ENCODE measurements at places on chromosomes 6 and 20.

DNA sequence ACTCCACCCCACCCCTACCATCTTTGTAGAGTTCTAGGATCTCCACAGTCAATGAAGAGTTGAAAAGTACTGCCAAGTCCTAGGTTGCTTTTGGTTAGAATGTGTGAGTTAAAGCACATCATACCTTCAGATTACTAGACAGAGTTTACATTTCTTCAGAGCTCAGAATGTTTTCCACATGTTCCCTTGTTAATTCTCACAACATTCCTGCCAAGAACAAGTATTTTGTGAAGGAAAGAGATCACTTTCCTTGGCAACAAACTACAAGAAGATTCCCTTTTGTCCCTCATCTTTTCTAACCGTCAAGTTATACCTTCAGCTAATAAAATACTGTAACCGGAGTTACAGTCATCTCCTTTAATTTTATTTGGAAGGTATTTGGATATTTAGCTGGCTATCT is 266.8 kb downstream of the ZFAND3 start:
- no peak for DNase-seq

DNA sequence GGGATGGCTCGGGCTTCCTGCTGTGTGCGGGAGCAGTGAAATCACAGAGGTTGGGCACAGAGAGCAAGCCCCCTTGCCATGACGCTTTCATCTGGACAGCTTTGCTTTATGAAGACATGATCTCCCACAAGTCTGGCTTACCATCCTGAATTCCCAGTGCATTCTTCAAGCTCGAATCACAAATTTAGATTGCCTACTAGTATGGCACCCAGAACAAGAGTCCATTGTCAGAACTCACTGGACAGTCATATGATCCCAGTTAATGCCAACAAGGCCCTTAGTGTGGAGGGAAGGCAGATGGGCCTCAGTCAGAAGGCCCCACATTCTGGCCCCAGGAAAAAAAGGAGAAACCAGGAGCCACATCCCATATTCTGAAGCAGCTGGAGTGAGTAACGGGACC is 147.3 kb upstream of the FOXQ1 start:
- no peak for DNase-seq

DNA sequence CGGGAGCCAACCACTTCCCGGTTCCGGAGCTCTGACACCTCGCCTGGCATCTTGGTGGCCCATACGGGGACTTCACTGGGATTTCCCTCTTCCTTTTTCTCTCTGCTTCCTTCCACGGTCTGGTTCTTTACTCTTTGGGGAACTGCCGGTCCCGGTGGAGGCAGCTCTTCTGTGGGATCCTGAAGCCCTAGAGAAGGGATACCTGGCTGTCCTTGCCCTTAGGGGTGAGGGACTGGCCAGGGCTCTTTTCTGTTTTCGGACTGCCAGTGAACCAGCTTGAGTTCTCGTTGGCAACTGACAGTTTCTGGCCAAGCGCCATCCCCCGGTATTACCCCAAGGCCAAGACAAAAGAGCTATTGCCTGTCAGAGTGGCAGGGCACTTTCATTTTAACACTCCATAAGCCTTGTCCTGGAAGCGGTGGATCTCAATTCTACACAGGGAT is 880 bp upstream of the CPXM1 start:
- no peak for DNase-seq

DNA sequence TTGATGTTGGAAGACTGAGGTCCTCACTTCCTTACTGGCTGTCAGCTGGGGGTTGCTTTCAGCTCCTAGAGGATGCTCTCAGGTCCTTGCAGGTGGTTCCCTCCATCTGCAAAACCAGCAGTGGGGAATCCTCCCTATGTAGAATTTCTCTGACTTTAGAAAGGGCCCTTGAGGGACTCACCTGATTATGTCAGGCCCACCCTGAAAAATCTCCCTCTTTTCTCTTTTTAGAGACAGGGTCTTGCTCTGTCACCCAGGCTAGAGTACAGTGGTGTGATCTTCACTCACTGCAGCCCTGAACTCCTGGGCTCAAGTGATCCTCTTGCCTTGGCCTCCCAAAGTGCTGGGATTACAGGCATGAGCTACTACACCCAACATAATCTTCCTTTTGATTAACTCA is 102.9 kb upstream of the MCHR2 start:
- DNase-seq, result no peak

DNA sequence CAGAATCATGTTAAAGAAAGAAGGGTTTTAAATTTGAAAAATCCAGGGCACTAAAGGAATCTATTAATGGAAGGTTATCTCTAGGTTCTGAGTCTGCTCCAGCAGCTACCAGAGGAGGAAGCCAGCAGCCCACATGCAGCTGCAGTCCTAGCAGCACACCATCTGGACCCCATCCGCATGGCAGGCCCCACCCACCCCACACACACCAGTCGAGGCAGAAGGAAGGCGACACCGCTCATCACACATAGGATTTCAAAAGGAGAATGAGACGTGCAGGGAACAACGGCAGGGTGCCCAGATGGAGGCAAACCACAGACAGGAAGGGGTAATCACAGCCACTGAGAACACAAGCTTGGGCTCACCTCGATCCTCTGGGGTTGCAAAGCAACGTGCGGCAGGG is 78.9 kb downstream of the GINS1 start:
- no peak for DNase-seq

DNA sequence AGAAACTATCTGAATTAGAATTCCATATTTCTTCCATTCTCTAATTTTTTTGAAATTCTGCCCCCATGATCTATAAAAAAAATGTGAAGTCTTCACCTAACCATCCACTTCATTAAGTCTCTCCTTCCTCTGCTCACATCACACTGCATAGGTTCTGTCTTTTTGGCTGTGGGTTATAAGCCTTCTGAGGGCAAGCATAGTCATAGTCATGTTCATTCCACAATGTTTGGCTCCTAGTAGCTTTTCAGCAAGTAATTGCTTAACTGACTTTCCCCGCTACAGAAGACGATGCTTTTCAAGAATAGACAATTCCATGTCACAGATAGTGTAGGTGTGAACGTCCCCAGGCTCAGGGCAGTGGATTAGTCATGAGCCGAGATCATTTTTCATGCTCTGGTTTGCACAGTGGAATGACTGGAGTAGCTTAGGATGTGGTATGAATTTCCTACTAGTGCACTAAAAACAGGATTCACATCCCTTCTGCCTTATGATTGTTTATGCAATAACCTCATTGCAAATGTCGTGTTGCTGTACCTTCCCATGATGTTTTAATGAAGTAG is 29.1 kb downstream of the WRNIP1 start:
- DNase-seq, result no peak

DNA sequence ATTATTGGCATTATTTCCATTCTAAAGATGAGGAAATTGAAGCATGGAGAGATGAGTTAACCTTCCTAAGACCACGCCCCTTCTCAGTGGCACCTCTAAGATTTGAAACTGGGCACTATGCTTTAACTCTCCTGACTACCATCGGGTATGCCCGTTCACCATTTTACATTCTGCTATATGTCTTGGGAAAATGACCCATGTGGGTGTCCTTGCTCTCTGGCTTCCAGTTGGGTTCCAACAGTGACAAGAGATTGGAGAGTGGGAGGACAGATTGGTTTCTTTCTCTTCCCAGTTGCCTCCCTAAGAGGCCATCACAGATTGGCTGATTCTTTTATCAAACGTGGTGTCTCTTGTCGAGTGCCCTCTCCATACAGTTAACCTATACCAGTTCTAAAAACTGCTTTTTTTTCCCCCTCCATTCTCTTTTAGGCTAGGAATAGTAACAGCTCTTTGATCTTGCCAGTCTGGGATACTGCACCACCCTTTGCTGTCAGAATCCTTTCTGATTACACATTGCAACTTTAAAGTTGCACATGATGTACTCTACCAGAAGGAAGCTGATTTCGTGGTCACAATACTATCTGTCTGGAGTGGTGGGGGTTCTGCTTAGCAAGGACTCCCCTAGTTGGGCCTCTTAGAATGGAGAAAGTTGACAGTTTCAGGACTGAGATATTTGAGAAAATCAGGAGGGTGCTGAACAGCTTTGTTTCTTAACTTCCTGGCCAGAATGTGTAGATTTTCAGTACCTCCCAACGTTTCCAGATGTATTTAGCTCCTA is 88.0 kb upstream of the ELOVL5 start:
- no peak for DNase-seq

DNA sequence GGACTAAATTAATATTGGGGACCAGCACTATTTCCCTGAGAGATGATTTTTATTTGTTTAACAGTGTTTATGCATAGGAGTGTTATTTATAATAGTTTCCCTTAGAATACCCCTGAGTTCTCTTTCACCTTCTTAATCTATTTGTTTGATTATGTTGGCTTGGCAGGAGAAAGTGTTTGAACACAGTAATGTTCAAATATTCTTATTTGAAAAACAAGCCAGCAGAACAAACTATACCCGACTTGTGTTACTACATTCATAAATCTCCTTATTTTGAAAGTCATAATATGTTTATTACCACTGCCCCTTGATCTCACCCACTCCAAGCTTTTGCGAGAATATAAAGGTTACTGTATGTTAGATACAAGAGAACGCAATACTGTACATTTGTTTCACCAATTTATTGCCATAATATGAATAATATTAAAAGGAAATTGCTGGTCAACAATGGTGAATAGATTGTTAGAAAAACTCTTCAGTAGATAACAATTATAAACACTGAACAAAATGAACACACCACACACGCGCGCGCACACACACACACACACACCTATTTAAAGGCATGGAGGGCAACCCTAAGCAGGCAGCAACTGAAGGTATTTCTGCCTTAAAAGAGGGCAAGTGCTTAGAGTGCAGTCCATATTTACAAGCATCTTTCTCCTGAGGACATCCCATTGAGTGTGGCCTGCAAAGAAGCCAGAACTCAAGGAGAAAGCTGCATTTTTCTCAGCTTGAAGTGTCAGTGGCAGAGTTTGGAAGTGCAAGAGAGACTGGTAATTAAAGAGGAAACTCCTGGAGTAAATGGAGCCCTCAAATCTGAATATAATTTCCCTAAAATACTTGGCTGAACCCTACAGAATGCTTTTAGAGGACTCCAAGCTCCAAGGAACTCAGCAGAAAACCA is 279.4 kb upstream of the MAN1A1 start:
- DNase-seq, result no peak

- no peak for DNase-seq
These were observed 17.0 kb upstream of the CPNE5 start for GRCh38 chr6:36856277-36856676.

GRCh38 chr6:69732045-69732444 is 64.8 kb downstream of the LMBRD1 start:
- no peak for DNase-seq

DNA sequence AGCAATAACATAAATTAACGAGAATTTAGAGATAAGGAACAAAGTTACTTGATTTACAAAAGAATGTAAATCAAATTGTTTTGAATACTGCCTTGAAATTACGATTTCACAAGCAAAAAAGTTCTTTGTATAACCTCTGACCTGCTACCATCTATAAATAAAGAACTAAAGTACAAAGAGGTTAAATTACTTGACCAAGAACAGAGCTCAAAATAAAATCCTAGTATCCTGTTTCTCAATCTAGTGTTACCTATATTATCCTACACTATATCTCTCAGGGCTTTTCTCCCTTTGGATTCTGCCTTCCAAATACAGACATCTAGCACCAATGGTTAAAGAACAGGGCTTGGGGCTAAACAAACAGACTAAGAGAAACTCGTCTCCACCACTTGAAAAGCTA is 43.8 kb downstream of the PLN start:
- DNase-seq, result no peak

DNA sequence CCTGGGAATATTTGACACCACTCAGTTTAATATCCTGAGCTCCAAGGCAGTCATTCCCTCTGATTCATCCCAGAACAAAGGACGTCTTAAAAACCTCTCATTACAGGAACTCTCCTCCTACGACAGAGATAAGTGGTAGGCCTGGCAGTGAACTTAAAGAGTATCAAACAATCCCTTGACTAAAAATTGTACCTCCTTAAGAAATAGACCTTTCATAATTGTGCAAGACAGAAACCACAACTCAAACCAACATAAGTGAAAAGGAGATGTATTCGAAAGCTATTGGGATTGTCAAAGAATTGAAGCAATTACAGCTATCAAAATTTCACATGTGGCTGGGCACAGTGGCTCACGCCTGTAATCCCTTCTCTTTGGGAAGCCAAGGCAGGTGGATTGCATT is 19.1 kb upstream of the BNIP5 start:
- no peak for DNase-seq

DNA sequence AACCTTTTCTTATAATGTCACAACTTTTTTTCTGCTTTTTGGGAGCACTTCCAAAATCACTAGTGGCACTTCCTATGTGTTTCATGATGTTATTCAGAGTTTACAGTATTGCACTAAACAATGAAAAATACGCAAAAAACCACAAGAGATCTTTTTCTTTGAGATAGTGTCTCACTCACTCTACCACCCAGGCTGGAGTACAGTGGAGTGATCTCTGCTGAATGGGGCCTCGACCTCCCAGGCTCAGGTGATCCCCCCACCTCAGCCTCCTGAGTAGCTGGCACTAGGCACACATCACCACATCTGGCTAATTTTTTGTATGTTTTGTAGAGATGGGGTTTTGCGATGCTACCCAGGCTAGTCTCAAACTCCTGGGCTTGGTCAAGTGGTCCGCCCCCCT is 158.7 kb downstream of the COL21A1 start:
- no peak for DNase-seq

- no peak for DNase-seq
These were observed 9.4 kb downstream of the CDK5RAP1 start for GRCh38 chr20:33391722-33392415.

DNA sequence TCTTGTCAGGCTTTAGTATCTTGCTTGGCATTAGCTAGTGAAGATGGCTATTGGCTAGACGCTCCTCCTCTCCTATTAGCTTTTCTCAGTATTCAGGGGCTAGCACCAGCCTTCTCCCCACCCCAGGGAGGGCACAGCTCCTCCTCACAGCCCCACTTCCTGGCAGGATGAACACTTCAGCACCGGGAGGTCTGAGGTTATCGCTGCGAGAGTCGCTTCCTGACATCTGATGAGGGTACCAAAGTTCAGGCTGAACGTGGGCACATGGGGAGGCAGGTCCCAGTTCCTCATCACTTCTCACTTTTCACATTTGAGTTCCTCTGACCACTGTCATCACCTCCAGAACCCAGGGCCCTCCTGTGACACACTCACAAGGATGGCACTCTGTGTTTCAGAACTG is 66.6 kb downstream of the LAMA4 start:
- DNase-seq, result no peak

DNA sequence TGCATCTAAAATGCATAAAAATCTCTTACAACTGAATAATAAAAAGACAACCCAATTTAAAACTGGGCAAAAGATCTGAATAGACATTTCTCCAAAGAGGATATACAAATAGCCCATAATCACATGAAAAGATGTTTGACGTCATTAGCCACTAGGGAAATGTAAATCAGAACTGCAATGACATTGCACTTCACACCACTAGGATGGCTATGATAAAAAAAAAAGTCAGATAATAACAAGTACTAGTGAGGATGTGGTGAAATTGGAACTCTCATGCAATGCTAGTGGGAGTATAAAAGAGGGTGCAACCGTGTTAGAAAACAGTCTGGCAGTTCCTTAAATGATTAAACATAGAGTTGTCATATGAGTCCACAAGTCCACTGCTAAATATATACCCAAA is 24.3 kb upstream of the TBX18 start:
- no peak for DNase-seq

- DNase-seq, result no peak
These were observed 1.2 kb downstream of the CTCFL start for GRCh38 chr20:57523782-57524181.

All from immature natural killer cell (primary cell).